ENCODE measurements at places on chromosomes 2 and 18.
A peak's percentile ranks its signal among the peaks of the same experiment; 100 is the strongest.

GRCh38 chr2:19881908-19882265, 19.9 kb downstream of the TTC32 start:
- no peak for DNase-seq

DNA sequence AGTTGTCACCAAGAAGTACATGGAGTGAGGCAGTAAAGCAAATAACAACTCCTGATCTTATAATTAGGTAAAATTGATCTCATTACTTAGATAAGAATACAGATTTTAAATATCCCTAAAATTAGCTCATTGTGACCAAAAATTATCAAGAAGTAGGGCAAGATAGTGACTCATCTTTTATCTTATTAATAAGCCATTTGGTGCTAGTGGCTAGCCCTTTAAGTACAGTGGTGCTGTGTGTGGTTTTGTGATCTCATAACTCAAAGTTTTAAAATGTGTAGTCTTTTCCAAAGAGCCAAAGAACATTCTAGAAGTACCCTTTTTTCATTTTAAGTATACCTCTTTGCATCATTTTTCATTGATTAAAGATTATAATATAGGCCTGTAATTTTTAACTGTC, 569.4 kb upstream of the SETBP1 start:
- no peak for DNase-seq

GRCh38 chr2:32838949-32839348, 107.8 kb upstream of the LTBP1 start:
- DNase-seq = no peak

GRCh38 chr2:29898999-29899398, 22.4 kb downstream of the ALK start:
- DNase-seq = no peak

- peak; percentile 51 for DNase-seq
Measured at GRCh38 chr18:10560452-10561045, 34.7 kb downstream of the NAPG start.

- peak; percentile 8 for DNase-seq
Measured at GRCh38 chr2:88857951-88858411, 166.5 kb downstream of the RPIA start.

GRCh38 chr2:133342286-133343017, 225.8 kb downstream of the NCKAP5 start:
- DNase-seq = no peak

DNA sequence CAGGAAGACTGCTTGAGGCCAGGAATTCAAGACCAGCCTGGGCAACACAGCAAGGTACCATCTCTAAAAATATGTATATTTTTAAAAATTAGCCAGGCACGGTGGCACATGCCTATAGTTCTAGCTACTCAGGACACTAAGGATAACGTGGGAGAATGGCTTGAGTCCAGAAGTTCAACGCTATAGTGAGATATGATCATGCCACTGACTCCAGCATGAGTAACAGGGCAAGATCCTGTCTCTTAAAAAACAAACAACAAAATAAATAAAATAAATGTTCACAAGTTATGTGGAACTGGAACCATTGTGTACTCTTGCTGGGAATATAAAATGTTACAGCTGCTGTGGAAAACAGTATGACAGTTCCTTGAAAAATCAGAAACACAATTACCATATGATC, 47.2 kb downstream of the USP34 start:
- DNase-seq = no peak

- no peak for DNase-seq
Measured at GRCh38 chr18:49851624-49852023, 38.3 kb upstream of the ACAA2 start.

DNA sequence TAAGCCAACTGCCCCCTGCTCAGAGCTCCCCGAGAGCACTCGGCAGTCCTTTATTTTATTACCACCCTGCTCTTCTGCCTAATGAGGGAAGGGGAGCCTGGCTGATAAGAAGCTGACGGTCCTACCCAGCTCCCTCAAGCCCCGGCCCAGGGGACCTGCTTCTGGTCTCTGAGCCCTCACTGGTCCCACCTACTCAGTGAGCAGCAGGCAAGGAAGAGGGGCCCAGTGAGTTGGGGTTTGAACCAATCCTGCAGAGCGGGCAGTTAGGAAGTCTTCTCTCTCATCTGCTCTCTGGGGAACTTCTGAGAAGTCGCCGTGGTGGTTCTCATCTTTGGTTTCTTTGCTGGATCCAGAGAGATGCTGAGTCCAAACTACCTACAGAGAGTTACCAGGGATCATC, 218.9 kb downstream of the NDUFA10 start:
- no peak for DNase-seq

DNA sequence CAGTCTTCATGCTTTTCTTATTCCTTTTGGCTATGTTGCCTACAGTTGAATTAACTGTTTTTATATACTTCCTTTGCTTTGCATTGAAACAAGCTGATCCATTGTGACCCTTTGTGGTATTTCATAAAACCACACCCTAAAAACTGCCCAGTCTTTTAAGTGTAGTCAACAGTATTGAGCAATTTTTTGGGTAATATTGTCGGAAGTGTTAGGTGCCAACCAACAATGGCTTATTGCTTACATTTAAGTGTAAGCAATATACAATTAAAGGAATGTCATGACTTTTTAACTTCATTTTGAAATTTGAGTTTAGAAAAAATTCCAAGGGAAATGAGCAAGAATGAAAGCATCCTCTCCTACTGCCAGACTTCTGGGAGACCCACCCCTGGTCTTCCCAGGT, 174.1 kb downstream of the NEDD4L start:
- DNase-seq = no peak

DNA sequence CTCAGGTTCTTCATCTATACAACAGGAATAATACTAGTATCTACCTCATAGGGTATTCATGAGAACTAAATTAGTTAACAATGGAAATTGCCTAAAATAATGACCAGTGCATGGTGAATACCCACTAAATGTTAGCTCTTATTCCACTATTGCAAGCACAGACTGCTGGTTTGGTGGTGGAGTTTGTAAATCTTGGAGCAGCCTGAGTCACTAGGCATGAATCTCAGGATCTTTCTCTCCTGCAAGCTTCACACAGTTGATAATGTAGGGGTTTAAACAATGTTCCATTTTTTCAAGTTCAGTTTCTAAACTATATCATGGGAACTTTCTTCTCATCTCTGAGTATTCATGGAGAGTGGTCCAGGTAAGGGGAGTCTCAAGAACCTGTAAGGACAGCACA, 84.0 kb downstream of the OSR1 start:
- no peak for DNase-seq

DNA sequence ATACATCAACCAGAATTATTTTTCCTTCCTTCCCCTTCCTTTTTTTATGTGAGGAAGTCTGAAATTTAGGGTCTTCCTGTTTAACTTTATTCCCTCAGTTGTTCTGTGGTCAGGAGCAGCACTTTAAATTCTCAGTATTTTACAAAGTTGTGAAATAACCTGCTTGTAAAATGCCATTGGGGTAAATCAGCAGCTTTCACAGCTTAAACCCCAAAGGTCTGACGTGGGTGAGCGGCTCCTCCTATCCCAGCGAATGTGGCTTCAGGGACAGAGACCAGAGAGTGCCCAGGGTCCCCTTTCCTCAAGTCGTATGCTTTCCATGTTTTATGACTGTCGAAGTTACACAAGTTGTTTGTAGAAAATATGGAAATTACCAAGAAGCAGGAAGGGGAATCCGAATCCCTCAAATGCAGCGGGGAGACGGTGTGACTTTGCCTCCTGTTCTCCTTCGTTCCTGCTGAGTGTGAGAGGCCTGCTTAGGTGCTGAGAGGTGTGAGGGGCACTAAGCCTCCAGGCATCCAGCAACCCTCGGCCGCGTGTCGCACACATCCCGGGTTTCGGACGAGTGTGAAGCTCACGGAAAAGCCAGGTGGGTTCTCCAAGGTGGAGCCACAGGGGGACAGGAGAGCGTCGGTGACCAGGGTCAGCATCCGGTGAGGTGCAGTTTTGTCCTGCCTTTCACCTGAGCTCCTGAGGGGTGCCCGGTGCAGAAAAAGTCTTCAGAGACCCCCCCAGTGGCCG, 10.8 kb upstream of the KCNG2 start:
- no peak for DNase-seq

DNA sequence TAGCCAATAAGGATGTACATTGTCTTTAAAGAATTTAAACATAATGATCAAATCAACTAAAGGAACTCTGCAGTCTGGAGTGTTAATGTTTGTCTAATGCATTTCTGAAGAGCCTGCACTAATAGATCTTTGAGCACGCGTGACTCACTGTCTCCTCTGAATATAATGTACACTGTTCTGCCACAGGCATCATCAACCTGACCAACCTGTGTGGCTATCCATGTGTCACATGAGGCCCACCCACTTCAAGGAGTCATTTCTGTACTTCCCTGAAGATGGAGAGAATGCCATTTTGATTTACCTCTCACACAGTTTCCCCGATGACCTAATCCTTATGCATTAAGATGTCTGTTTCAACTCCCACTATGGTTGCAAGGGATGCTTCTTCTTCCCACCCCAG, 434.0 kb upstream of the SPHKAP start:
- no peak for DNase-seq

GRCh38 chr2:177359836-177360595, 32.6 kb upstream of the AGPS start:
- DNase-seq = no peak

- DNase-seq = no peak
Measured at GRCh38 chr2:148876595-148877402, 1.8 kb downstream of the KIF5C start.

DNA sequence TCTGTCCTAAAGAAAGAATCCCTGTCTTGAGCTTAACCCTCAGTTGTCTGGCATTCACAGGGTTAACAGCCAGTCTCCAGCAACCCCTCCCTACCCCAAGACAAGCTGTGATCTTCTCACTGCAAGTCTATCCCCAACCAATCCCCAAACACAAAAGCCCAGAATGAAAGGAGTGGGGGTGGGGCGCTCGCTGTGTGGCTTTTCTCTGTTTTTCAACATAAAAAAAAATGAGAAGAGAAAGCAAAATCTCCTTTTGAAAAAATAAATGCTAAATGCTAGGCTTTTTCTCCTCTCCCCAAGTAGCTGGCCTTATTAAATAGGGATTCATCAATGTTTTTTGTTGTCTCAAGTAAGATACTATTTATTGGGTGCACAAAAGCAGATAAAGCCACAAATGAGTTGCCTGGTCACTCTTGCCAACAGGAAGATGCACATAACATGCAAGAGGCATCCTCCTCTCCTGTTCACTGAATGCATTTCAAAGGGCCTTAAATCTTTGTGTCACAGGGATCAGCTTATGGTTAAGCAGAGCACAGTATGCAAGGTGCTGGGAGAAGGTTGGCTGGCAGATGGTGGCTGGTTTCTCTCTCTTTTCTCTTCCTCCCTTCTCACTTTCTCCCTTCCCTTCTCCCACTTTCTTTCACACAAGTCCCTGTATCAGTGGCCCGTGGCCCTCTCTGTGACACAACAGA, 225.6 kb downstream of the CMPK2 start:
- DNase-seq = no peak

- no peak for DNase-seq
Measured at GRCh38 chr2:101153787-101154186, 2.6 kb upstream of the TBC1D8 start.

DNA sequence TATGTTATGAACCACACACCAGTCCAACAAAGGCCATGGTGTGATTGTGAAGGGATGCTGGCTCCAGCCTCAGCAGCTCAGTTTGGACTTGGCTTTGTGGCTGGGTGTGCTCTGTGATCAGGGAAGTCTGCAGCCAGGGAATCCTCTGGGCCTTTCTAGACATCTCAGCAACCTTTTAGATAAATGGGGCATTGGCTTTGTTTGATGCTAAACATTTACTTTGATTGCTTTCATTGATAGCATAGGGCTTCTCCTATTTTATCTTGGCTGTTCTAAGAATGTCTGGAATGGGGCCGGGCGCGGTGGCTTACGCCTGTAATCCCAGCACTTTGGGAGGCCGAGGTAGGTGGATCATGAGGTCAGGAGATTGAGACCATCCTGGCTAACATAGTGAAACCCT, 104.5 kb downstream of the VAPA start:
- DNase-seq = no peak

GRCh38 chr2:221500501-221501209, 71.4 kb downstream of the EPHA4 start:
- no peak for DNase-seq

DNA sequence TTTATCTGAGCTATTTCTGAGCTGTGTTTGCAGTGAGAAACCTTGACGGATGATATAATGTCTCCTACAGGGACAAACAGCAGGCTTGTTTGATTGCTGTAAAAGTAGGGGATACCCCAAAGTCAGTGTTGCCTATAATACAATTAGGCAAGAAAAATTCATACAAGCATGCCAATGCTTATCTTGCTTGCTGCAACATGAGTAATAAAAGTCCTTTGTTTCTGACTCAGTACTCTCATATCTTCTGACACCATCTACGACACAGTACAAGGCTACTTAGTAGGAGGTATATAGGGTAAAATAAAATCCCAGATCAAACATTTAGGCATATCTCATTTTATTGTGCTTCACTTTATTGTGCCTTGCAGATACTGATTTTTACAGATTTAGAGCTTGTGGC, 33.0 kb downstream of the ERBB4 start:
- no peak for DNase-seq

DNA sequence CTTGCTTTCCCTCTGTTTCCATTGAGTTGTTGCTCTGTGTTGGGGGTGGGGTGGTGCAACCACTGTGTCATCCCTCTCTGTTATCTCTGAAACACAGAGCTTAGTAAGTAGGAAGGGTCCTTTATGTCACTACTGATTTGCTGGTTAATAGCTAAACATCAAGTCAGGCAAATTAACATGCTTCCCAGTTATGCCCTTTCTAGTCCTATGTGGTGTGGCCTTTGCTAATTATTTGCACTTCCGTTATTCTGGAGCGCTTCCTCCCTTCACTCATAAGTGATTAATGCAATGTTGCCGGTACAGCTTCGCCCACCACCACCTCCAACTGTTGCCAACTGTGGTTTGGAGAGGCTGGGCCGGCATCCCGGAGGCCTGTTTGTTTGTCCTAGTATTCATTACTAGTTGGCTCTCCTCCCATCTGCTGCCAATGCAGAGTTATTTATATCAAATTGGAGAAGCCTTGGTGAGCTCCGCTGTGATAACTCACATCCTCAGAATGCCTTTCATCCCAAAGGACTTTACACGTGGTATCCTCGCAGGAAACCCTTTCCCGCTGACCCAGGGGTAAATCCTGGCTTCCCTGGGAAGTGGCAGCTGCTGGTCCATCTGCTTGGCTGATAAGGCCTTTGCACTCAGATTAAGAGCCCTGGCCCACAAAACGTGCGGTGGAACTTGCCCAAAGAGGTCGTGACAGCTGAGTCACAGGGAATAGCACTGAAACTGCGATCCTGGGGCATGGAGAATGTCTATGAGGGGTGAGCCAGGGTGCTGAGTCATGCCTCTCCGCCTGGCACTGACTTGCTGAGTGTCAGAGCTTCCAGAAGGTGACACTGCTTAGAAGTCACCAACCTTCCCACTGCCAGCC, 72.0 kb upstream of the ZCCHC2 start:
- peak; percentile 14 for DNase-seq

GRCh38 chr2:241892299-241893137, 23.0 kb downstream of the RTP5 start:
- peak; percentile 17 for DNase-seq

- no peak for DNase-seq
Measured at GRCh38 chr2:68737711-68738110, 3.1 kb downstream of the ARHGAP25 start.

GRCh38 chr2:46942143-46942526, 26.5 kb upstream of the MCFD2 start:
- no peak for DNase-seq

- DNase-seq = no peak
Measured at GRCh38 chr2:168034616-168035015, 212.8 kb downstream of the STK39 start.

Data from fibroblast of the conjunctiva (primary cell).